ENCODE measurements at places on chromosomes 4 and X. TPM values are rescaled to one million over a fixed set of nuclear protein-coding genes. Genes with fewer than 3 reads are reported as not detected.

The TMEM47 gene
- total RNA-seq: 188 TPM

The HPGD gene
- total RNA-seq: not detected

The ARHGAP36 gene
- not detected for total RNA-seq

DNA sequence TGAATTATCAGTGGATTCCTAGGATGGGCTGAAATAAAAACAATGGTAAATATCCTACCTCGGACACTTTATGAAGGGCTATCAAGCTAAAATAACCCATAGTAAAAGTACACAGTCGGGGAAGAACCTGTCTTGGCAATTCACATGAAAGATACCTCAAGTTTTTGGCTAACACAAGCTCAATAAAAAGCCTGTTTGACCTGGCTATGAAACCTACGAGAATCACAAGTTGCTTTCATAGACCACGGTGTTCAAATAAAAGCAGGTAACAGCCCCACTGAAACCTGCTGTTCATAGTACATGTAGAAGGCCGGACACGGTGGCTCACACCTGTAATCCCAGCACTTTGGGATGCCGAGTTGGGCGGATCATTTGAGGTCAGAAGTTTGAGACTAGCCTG is 12.3 kb downstream of the RLIM start:
- no peak for DNase-seq

DNA sequence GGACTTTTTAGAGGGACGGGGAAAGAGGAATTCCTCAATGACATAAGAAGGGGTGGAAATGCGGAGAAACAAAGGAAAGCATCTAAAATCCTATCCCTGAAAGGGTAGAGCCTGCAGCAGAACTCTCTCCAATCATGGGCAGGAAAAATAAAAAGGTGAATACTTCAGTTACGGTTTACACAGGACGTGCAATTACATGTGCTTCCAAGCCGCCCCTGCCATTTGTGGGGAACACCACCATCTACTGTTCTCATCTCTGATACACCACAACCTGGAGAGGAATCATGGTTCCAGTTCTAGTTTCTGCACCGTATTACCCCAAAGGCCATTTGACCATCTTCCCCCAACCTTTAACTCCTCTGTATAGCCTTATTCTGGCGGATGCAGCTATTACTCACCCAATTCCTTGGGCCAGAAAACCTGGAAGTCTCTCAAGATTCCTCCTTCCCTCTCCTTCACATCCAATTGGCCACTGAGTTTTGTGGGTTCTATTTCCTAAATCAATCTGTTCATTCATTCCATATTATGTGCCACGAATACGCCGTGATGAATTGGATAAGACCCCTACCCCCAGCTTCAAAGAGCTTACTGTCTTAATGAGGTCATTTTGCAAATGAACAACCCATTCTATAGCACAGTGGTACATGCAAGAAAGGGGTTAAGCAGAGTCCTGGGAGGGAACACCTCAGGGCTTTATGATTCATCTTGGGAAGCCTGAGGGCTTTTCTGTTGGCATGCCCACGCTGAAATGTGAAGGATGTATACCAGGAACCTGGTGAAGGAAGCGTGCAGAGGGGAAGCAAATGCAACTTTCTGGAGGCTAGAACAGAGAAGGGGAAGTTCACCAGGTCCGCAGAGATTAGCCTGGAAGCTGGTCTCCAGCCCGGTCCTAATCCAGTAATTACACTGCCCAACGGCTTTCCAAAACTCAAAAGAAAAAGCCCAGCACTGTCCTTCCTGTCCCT is 1.4 kb upstream of the MSL3 start:
- peak; percentile 58 for DNase-seq

DNA sequence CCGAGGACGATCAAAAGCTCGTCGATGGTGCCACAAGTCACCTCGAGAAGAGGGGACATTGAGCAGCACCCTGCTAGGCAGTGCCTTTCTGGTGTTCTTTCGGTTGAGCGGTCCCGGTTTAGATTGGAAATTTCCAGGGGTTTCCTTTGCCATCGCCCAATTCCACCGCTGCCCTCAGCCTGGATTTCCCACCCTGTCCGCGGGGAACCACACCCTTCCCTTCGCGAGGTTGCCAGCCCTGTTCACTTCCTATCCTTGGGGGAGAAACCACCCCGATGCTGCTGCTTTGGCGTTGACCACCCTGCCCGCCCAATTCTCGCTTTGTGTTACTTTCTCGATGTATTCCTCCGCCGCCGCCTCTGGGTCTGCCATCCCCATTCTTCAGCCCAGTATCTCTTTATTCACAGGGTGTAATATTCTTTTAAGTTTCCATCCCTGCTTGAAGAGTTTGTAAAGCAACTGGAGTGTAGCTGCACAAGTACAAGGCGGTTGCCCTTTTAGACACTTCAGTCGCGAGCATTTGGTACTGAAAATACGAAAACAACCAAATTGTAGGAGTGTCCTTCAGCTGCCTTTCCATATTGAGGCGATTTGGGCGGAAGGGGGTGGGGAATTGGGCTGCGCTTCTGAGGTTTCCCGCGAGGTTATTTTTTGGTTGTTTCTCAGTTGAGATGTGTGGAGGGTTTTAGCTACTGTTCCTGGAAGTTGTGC is 1.1 kb downstream of the OGT start:
- DNase-seq: peak; percentile 59

- no peak for DNase-seq
Measured at GRCh38 chrX:74493806-74494205, 72.5 kb downstream of the SLC16A2 start.

Measured in GM23248 (cell line).